Fibroblast of villous mesenchyme (primary cell): ENCODE measurements at places on chromosomes 1 and 21. TPM values are rescaled to one million over a fixed set of nuclear protein-coding genes. Genes with fewer than 3 reads are reported as not detected.

The VHLL gene
- 0.32 TPM in 1 of 2 replicates, not detected in the other for total RNA-seq

The FCRL1 gene
- total RNA-seq: not detected in 2 replicates

The SLC2A5 gene
- 0.97 and 2.2 TPM in 2 replicates for total RNA-seq

The EDEM3 gene
- total RNA-seq: 41.9 and 57.9 TPM in 2 replicates

The RER1 gene
- 77.6 and 94.1 TPM in 2 replicates for total RNA-seq

The ATG4C gene
- total RNA-seq: 4.5 and 9.5 TPM in 2 replicates

The MYOG gene
- total RNA-seq: not detected in 2 replicates

The VPS72 gene
- total RNA-seq: 40.3 and 44.0 TPM in 2 replicates

The ITLN2 gene
- total RNA-seq: not detected in 2 replicates

The KRTAP19-6 gene
- not detected in 2 replicates for total RNA-seq

The UMODL1 gene
- total RNA-seq: under 0.01 TPM in 1 of 2 replicates, not detected in the other

The ARTN gene
- total RNA-seq: 0.86 TPM in 1 of 2 replicates, not detected in the other

The KLF17 gene
- under 0.01 TPM in 2 replicates for total RNA-seq

The ACP6 gene
- 4.8 and 6.0 TPM in 2 replicates for total RNA-seq

The RNASEL gene
- 4.5 and 9.1 TPM in 2 replicates for total RNA-seq

The KLHDC7A gene
- total RNA-seq: not detected in 2 replicates

The ADORA3 gene
- not detected in 2 replicates for total RNA-seq

The SPRR2B gene
- not detected in 2 replicates for total RNA-seq

The BNIPL gene
- under 0.01 TPM in 2 replicates for total RNA-seq

The TLCD4 gene
- 0.32 and 0.86 TPM in 2 replicates for total RNA-seq

The MATN1 gene
- not detected in 2 replicates for total RNA-seq

The REN gene
- total RNA-seq: 4.3 and 8.7 TPM in 2 replicates

The CFAP107 gene
- total RNA-seq: not detected in 2 replicates

The RGS8 gene
- not detected in 2 replicates for total RNA-seq

The OR2M7 gene
- not detected in 2 replicates for total RNA-seq

The E2F2 gene
- total RNA-seq: 2.2 and 2.9 TPM in 2 replicates

The OMA1 gene
- 10.6 and 26.8 TPM in 2 replicates for total RNA-seq

The OR2T2 gene
- not detected in 2 replicates for total RNA-seq

The LCE2B gene
- total RNA-seq: not detected in 2 replicates

The CNKSR1 gene
- 0.32 TPM in 1 of 2 replicates, not detected in the other for total RNA-seq

The RGSL1 gene
- not detected in 2 replicates for total RNA-seq

The NR1I3 gene
- total RNA-seq: not detected in 2 replicates

The SESN2 gene
- total RNA-seq: 13.4 and 39.9 TPM in 2 replicates

The PPM1J gene
- 0.43 and 1.3 TPM in 2 replicates for total RNA-seq

The TMIGD3 gene
- total RNA-seq: under 0.01 and 0.43 TPM in 2 replicates

The CD84 gene
- not detected in 2 replicates for total RNA-seq

The SH3BGR gene
- 2.2 and 2.6 TPM in 2 replicates for total RNA-seq

The KRTAP13-2 gene
- not detected in 2 replicates for total RNA-seq
